ENCODE measurements at places on chromosomes 12 and 14.

DNA sequence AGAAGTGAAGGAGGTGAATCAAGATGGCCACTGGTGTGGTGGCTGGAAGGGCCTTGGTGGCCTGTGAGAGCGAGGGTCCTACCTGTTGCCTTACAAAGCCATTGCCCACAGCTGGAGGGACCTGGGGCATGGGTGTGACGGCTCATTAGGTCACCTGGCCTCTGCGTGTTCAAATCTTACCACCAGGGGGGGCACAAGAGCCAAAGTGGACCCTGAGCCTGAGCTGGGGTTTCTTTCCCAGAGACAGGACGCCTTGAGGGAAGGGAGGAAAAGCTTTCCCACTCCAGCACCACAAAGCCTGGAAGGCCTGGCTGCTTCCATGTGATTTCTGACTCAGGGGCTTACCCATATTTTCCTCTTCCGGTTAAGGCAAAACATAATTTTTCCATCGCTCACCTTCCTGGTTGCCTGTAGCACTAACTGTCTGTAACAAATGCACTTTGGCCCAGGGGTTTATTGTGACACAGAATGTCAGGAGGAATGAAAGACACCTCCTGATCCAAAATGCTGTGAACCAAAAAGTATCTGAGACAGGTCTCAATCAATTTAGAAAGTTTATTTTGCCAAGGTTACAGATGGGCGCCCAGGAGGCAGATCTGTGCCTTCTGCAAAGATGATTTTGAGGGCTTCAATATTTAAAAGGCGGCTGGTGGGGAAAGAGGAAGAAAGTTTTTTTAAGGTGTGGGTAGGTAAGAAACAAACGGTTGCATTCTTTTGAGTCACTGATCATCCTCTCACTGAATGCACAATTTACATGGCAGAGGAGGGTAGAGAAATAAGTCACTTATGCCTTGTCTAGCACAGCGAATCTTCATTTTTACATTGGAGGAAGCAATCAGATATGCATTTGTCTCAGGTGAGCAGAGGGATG is 4.3 kb upstream of the CD9 start:
- DNase-seq = peak; percentile 70

- no peak for DNase-seq
Measured at GRCh38 chr12:164207-164606, 49.8 kb downstream of the SLC6A12 start.

- DNase-seq = no peak
Measured at GRCh38 chr12:121641343-121641630, 15.0 kb downstream of the ORAI1 start.

DNA sequence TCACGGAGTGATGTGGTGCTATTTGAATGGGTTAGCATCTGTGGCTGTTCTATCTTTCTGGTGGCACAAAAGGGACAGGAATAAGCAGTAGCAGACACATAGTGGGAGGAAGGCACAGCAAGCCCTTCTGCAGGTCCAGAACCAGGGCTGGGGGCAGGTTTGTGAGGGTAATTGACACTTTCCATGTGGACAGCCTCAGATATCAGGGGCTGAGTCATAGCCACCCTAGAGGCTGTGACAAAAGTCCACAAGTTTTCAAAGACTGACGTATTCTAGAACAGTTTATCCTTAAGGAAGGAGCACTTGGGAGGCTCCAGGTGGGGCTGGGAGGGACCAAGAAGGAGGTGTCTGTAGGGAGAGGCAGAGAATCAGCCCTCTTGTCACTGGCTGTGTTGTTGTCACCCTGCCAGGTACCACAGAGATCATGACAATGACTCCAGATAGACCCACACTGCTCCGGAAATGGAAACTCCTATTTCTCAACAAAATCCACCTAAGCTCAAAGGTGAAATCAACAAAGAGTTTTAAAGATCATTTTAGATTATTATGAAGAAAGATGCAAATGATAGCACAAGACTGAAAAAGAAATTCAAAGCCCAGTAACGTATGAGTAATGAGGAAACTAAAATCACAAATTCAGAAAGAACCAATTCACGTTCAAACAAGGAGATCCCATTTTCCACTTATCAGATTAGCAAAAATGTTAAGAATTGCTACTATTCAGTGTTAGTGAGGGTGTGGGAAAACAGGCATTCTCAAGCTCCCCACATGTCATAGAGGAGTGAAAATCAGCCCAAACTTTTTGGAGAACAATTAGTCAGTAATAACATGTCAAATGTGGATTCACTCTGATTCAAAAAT is 48.3 kb downstream of the NFKBIA start:
- DNase-seq = peak; percentile 22

DNA sequence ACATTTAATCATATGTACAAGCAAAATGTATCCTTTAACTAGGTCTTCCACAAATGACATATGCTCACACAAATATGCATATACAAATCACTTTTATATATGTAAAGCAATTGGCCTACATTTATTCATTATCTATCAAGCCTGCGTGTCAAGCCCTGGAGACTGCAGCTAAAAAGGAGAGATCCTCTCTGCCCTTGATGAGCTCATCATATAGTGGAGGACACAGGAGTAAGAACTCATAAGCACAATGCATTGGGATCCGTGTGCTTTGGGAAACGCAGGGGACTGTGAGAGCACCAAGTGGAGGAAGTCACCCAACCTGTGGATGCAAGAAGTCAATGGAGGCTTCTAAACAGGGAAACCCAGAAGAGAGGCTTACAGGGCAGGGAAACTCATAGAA is 735.7 kb downstream of the BCL11B start:
- DNase-seq = no peak

DNA sequence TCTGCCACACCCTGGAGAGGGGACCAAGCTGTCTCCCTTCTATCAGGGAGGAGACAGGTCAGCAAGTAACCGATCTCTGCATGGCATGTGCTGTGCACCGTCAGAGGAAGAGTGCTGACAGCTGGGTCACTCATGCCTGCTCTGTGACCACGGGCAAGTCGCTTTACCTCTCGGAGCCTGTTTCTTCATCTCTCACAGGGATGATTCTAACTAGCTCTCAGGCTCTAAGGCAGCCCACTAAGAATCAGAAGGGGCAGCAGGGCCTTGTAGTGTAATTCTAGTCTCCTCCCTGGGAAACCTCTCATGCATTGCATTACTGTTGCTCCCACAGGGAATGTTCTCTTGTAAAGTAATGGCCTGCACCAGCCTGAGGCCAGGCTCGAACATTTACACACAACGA is 11.9 kb downstream of the CD9 start:
- no peak for DNase-seq

DNA sequence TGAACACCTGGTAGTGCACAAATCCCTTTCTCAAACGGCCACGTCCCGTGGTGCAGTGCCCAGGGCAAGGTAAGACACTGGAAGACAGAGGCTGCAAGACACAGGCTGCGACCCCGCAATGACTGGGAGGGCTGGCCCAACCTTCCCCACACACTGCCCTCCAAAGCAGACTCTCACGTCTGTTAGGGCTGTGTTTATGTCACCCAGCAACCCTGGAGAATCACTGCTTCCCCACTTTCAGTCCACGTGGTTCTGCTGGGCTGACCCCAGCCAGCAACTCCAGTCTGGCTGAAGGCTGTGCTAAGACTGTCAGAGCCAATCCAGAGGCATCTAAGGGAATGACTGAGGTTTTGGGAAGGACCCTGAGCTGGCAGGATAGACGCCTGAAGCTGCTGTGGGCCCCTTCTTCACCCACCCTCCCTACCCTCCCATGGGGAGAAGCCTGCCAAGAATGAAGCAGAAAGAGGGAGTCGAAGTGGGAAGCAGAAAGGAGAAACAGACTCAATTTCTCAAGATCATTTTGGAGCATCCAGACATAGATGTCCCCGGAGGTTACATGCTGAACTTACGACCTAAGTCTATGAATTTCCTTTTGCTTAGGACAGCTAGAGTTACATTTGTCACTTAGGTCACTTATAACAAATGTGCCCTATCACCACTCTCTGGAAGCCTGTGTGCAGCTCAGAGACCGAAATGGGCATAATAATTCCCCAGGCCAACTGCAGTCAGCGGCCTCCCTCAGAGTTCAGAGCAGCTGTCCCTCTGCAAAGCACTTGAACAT is 11.7 kb downstream of the KDM2B start:
- no peak for DNase-seq

DNA sequence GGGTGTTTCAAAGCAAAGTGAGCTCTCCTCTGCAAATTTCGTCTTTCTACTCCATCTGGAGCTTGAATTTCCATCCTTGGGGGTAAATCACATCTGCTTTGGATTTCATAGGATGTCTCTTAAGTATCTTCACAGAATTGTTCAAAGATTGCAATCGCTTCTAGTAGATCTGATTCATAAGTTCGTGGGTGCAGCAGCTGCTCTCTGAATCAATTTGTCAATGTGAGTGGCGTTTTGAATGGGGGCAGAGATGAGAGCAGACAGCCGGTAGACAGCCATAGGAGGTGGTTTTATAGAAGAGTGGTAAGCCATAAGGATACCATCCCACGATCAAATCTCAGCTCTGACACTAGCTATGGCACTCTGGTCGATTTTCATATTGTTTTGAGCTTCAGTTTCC is 146.0 kb upstream of the RPH3A start:
- no peak for DNase-seq

Data from stimulated activated CD4-positive, alpha-beta T cell treated with anti-CD3 and anti-CD28 coated beads, Interleukin-4, amount 100 ng/mL, for 4 hours (primary cell).